Foreskin fibroblast (primary cell): ENCODE measurements at places on chromosomes 2 and 18.

DNA sequence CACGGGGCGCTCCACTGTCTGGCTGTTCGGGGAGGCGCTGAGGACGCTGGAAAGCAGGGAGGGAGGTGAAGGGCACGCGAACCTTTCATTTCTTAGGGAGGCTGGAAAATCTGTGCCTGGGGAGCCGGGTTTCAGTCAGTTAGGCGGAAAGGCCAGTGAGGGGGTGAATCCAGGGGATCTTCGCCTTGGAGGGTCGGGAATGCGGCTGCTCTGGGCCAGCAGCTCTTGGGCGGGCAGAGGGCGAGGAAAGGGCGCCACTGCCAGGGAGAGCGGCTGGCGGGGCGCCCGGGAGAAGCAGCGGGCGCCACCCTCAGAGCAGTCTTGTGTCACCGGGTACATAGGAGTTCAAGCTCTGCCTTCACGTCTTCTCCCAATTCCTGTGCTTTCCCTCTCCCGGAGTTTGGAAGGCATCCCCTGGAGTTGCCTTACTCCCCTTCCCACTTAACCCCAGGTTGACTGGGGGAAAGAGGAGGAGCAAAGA, 1.4 kb downstream of the CCDC85A start:
- no peak for DNase-seq

- DNase-seq = no peak
Measured at GRCh38 chr18:668260-668659, 10.8 kb downstream of the TYMS start.

DNA sequence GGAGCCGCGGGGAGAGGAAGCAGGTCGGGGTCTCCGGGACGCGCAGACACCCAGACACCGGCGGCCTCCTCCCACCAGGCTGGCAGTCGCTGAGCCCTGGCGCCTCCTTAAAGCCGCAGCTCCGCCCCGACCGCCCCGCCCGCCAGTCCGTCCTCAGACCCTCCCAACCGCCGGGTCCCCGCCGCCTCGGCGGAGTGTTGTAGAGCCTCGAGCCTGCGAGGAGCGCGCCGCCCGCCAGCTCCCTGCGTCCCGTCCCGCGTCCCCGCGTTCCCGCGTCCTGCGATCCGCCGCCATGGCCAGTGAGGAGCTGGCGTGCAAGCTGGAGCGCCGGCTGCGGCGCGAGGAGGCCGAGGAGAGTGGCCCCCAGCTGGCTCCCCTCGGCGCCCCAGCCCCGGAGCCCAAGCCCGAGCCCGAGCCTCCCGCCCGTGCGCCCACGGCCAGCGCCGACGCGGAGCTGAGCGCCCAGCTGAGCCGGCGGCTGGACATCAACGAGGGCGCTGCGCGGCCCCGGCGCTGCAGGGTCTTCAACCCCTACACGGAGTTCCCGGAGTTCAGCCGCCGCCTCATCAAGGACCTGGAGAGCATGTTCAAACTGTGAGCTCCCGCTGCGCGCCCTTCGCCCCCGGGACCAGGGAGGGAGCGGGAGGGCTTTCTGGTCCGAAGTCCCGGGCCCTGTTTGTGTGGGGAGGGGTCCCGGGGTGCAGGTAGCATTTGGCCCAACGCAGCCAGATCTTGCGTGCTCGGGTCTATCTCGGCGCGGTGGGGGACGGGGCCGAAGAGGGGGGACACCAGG, at the start of gene EFHD1:
Gene EFHD1 (plus strand): TSS at position 192 of the 793 bp plus-strand sequence. CDS start 101 bp downstream, at position 293.
- peak; percentile 85 for DNase-seq

DNA sequence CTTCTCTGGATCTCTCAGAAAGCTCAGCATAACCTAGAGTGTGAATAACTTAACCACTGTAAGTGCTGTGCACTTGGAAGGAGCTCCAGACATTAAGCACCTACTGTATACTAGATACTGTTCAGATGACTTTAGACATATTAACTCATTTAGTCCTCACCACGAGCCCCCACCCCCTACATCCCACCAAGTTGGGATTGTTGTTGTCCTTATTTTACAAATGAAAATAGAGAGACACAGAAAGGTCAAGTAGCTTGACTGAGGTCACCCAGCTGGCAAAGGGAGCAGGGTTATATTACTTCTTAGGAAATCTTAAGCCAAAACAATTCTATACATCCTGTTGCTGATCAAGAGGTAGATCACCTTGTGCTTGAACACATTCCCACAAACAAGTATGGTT, 234.2 kb upstream of the SMAD2 start:
- DNase-seq = no peak

DNA sequence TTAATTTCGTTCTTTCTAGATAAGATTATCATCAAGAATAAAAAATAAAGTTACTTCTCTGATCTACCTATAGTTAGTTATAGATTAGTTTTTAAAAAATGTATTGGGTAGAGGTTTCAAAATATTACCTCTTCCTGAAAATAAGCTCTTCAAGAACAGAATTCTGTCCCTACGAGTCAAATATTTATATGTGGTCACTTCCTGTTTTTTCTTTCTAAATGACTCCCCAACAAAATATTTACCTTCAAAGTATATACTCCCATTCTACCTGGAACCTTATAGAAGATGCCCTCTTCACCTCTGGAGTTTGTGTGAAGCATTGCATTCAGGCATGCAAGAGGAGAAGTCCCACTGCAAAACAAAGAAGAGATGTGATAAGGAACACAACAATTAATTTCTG, 72.3 kb downstream of the ASXL2 start:
- no peak for DNase-seq

DNA sequence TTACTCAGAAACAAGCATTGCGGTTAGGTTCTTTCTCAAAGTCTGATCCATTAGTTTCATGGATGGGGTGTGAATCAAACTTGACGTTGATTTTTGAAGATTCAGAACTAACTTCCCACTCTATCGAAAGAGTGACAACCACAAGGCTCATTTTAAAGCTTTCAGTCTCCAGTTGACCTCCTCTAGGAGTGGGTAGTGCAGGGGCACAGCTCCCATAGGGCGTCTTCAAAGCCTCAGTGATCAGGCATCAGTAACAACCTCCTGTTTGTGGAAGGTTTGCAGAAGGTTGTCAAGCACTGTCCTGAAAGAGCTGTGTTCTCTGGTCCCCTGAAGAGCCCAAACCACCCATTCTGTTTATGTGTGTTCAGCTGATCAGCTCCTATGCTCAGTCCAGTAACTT, 10.2 kb downstream of the MTCL1 start:
- DNase-seq = no peak

DNA sequence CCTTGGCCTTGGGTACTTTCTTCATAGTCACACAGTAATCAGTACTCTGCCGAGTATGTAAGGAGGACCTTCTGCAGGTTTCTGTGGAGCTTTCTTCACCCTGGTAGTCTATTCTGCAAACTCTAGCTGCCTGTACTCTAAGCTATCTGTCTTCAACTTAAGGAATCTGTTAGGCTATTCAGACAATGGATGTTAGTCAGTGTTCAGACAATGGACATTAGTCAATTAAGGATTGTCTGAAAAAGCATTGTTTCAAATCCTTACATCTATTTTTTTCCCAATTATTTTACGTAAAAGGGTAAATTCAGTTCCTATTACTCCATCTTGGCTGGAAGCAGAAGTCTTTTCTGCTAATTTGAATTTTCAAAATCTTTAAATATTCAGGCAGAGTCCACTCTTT, 75.7 kb downstream of the WDR7 start:
- no peak for DNase-seq

DNA sequence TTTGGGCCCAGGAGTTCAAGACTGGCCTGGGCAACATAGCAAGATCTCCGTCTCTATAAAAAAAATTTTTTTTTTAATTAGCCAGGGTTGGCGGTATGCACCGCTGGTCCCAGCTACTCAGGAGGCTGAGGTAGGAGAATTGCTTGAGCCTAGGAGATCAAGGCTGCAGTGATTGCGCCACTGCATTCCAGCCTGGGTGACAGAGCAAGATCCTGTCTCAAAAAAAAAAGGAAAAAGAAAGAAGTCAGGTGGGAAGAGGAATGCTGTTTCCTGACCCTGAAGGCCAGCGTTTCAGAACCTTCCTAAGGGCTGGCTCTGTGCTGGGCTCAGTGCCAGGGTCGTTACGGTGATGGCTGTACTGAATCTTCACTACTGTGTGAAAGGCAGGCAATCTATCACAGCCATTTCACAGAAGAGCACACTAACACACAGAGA, 35.0 kb upstream of the AGAP1 start:
- DNase-seq = peak; percentile 51

DNA sequence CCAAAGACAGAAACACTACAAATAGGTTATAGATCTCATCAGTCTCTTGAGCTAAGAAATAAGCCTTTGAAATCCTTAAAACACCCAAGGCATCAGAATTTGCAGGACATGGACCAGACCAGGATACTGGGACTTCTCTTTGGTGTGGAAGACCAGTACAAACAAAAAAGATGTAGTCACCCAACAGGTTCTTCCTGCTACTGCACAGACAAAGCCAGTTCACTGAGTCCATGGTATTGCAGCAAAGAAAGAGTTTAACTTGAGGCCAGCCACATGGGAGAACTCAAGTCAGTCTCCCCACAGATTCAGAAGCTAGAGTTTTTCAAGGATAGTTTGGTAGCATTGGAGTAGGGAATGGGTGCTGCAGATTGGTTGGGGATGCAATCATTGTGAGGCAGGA, 169.6 kb upstream of the NDUFV2 start:
- no peak for DNase-seq

DNA sequence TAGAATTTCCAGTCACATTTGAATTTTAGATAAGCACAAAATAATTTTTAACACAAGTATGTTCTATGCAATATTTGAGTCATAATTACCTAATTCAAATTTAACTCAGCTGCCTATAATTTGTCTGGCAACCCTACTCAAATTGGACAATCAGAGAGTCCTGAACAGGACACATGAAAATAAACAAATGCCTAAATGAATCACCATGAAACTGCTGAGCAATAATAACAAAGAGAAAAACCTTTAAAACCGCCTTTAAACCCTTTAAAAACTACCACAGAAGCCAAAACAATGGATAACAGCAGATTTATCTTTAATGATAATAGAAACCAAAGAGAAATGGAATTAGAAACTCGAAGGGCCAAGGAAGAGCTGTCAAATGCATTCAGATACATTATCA, 39.5 kb downstream of the ARL4C start:
- peak; percentile 48 for DNase-seq

- DNase-seq = peak; percentile 4
Measured at GRCh38 chr2:165238295-165238694, 919 bp upstream of the SCN2A start.

DNA sequence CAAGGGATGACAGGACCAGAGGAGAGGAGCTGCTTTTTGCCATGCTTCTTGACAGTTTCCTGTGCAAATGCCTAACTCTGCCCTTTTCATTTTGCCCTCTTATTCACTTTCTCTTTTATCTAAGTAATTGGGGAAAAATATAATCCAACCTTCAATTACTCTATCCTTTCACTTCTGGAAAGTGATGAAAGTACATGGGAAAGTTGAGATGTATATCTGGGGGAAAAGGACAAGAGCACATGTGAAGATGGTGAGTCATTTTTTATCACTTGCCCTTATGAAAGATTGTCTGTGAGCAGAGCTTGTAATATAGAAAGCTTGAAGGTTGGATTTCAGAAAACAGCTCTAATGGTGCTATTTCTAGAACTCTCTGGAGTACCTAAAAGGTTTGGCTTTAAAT, 1070.7 kb downstream of the CNTNAP5 start:
- no peak for DNase-seq

DNA sequence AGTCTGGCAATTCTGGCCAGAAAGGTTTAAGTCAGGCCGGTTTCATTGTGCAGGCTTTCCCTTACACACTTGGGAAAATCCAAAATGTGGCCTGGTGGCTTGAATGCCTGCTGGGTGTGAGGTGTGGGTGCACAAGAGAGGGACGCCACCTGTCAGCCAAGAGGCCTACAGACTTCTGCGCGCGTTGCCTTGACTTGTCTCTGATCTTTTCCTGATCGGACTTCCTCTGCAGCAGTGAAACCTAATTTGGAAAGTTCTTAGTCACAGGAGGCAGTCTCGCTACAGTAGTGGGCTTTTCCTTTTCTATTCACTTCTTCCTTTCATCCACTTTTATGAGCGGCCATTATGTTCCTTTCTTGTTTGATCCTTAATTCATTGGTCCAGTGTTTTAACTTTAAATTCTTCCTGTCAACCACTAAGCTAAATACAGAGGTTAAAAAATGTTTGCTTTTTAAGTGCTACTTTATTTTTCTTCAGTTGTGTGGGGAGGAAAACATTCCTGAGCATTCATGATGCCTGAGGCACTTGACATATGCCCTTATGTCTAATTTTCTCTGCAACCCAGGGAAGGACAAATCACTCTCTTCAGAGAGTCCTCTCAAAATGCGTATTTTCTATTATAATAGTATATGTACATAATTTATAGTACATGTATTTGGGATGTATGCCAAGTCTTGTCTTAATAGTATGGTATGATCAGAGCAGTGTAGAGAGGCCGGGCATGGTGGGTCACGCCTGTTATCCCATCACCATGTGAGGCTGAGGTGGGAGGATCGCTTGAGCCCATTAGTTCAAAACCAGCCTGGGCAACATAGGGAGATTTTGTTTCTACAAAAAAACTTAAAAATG, 128.9 kb downstream of the WDSUB1 start:
- DNase-seq = peak; percentile 35

GRCh38 chr2:143674051-143674450, 544.8 kb downstream of the ARHGAP15 start:
- DNase-seq = no peak

GRCh38 chr2:58261209-58261608, 20.1 kb upstream of the FANCL start:
- no peak for DNase-seq

DNA sequence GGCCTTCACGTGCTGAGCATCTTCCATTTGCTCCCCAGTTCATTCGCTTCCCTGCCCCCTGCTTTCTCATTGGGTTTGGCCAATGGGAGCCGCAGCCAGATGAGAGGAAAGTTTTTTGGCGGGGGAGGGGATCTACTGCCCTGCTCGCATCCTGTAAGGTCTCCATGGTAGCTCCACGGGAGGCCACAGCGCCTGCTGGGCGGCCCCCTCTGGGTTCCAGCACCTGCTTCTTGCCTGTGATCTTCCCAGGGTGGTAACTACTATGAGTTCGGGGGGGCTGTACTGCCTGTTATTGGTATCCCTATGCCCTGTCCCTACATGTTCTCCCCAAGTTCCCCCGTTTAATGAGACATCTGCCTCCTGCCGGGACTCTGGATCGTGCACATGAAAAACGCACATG, 57.2 kb downstream of the INPP5D start:
- DNase-seq = no peak

- DNase-seq = no peak
Measured at GRCh38 chr2:238956676-238957075, 108.8 kb downstream of the TWIST2 start.

DNA sequence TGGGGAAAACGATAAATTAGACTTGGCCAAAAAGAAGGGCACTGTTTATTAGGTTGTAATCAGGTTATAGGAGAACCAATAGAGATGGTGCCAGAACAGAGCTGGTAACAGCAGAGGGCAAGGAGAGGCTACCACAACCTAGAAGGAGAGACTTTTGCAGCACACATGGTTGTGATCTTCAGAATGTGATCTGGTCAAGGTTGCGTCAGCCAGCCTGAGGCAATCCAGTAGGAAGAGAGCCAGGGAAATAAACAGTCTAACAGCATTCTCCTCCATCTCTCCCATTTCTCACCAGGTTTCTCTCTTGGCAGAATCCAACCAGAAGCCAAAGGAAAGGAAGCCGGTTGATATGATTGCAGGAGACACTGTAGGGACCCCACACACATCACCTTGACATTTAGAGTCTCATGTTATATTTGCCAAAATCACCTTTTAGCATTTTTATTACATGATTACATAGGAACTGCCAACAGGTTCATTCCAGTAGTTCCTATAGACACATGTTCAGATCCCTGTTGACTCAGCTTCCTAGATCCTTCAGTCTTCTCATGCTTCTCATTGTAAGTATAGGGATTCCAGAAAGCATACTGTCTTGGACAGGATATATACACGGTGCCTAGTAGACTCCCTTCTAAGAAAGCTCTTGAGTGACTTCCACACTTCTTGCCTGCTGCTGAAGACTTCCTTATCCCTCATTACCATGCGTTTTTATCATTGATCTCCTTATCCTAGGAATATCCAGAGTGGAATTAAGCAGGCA, 17.6 kb upstream of the SPATS2L start:
- peak; percentile 93 for DNase-seq
